Stimulated activated CD4-positive, alpha-beta T cell treated with anti-CD3 and anti-CD28 coated beads, Interleukin-12 subunit alpha, Interleukin-12 subunit beta, amount 100 ng/mL, for 4 hours (primary cell): ENCODE measurements at places on chromosomes 6 and 20.

DNA sequence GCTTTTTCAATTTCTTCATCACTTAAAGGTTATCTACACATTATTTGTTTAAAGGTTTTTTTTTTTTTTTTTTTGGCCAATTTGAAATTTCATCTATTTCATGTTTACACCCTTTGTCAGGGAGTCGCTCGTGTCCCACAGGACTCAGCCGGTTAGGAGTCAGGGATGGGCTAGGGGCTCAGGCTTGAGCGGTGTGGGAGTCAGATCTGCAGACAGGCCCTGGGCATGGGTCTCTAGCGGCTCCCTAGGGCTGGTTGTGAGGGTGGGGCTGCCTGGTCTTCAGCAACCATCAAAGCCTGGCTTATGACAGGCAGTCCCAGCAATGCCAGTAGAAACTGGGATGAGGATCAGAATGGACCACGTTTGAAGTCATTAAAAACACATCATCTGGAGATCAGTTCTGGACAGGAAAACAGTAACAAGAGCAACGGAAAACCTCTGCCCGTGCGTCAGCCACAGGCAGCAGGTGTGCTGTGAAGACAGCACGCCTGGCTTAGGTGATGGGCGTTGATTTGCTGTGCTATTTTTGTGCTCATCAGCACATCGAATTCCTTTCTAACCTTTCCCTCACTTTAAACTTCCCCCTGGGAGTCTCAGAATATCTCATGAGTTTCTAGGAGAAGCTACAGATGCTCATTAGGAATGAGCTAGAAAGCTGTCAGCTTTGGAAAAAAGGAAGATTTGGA is 91.3 kb upstream of the MPC1 start:
- no peak for DNase-seq

- no peak for DNase-seq
Observed at GRCh38 chr6:134289204-134289575, 28.7 kb downstream of the SGK1 start.

DNA sequence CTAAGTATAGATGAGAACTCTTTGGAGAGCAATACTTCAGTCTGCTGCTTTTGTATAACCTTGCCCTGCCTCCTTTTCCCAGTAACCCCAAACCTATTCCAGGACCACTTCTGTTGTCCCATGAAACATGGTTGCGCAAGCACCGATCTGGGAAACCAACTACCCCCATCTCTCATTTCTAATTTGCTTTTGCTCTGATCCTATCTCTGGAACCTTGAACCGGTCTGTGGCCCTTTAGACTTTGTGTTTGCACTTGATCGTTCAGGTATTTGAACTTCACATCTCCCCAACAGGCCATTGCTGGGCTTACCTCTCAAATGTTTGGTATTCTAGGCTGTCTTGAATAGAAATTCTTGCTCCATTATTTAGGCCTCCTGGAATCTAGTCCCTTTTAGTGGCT is 25.0 kb downstream of the L3MBTL3 start:
- no peak for DNase-seq

GRCh38 chr20:37333848-37334318 is 12.1 kb upstream of the SRC start:
- DNase-seq, result no peak

DNA sequence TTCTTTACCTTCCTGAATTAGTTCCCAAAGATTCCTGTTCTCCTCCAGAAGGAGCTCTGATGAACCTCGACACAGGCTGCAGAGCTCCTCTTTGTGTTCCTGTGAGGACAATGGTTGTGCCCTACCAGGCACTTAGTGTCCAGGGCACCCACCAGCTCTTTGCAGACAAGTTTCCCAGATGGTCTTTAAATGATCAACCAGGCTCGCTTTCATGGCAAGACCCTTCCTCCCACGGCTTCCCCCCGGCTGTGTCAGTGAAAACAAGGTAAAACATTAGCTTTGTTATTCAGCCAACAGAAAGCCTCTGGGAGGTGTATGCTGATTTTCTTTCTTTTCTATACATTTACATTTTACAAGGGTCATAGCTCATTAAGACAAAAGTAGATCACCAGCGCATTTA is 32.3 kb upstream of the CNKSR3 start:
- no peak for DNase-seq

DNA sequence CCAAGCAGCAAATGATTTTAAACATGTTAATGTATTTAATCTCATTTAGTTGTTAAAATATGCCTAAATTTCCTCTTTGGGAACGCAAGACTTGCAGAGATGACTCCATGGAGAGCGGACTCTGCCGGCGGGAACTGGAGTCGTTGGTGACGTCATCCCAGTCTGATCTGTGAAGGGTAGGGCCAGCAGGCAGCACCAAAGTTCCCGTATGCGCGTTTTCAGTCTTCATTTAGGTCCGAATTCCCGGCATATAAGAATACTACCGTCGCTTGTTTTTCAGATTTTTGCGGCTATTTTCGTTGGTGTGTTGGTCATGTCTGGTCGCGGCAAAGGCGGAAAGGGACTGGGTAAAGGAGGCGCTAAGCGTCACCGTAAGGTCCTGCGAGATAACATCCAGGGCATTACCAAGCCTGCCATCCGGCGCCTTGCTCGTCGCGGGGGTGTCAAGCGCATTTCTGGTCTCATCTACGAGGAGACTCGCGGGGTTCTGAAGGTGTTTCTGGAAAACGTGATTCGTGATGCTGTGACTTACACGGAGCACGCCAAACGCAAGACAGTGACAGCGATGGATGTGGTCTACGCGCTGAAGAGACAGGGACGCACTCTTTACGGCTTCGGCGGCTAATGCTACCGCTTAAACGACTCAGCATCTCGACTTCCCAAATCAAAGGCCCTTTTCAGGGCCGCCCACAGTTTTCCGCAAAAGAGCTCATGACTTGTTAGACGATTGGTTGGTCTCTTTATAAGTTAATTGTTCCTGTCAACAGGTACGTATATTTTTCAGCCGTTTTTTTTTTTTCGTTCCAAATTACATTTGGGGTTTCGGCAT is 117.3 kb downstream of the HFE start:
- DNase-seq, result peak; percentile 68
